Pons (tissue), 1 donor: ENCODE measurements at places on chromosomes 2 and 18.

- DNase-seq, result peak; percentile 96
These were observed at the start of gene BUB1 for GRCh38 chr2:110677530-110678456. Gene BUB1, minus strand, starts transcription at chr2:110678063. Its CDS starts 68 bp downstream, at chr2:110677995.

- no peak for DNase-seq
These were observed 44.0 kb downstream of the CAPN13 start for GRCh38 chr2:30763151-30763660.

DNA sequence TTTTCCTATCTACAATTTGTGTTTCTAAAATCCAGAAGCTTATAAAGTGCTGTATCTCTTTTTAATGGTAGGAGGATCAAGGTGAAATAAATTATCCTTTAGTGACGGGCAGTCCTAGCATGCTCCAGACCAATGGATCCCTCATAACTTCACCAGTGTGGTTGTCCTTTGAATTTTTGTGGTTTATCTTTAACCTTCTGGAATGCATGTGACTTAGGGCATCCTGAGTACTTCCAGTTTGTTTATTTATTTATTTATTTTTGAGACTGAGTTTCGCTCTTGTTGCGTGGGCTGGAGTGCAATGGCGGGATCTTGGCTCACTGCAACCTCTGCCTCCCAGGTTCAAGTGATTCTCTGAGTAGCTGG lies 40.4 kb downstream of the NUP35 start:
- DNase-seq, result no peak

- DNase-seq, result no peak
These were observed 1096.0 kb upstream of the DDX18 start for GRCh38 chr2:116718451-116718850.

DNA sequence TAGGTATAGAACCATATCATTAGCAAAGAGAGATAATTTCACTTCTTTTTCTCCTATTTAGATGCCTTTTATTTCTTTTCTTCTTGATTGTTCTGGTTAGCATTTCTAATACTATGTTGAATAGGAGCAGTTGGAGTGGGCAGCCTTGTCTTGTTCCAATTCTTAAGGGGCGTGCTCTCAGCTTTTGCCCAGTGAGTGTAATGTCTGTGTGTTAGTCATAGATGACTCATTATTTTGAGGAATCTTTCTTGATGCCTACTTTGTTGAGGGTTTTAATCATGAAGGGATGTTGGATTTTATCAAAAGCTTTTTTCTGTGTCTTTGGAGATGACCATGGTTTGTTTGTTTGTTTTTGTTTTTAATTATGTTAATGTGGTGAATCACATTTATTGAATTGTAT lies 1453.1 kb upstream of the SLC39A10 start:
- no peak for DNase-seq

DNA sequence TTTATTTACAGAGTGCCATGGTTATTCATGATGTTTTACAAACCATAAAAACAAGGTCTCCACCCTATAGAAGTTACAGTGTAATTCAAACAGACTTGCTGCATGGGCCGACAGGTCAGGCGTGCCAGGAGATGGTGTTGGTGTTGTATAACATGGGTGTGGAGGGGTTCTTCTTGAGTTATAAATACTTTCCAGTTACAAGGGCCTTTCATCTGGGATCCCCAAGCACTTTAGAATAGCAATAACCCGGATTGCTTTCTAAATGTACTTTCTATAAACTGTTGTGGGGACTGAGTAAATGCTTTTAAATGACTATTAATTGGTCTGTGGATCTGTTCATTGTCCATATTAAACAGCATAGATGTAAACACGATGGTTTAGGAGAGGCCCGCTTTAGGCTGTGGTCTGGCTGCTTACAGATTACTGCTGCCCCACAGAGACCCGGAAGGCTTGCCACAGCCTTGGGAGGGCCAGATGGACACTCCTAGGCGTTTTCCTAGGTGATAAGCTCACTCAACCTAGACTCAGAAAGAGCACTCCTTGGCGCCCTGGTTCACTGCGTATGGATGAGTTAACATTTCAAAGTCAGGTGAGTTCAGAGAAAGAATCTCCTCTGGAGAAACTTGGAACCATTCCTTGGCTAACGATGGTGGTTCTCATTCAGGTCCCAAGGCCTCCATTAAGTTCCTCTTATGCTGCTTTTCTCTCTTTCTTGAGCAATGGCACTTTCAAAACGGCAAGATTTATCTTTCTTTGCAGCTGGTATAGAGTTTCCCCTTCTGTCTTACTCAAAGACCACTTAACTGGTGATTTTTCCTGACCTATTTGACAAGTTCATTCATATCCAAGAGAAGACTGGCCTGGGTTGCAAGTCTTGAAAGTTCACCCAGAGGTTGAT lies 3.6 kb upstream of the KIAA2012 start:
- no peak for DNase-seq

GRCh38 chr18:7456376-7456775 lies 110.7 kb upstream of the PTPRM start:
- no peak for DNase-seq

GRCh38 chr18:11676867-11677266 lies 12.2 kb upstream of the GNAL start:
- DNase-seq, result no peak

DNA sequence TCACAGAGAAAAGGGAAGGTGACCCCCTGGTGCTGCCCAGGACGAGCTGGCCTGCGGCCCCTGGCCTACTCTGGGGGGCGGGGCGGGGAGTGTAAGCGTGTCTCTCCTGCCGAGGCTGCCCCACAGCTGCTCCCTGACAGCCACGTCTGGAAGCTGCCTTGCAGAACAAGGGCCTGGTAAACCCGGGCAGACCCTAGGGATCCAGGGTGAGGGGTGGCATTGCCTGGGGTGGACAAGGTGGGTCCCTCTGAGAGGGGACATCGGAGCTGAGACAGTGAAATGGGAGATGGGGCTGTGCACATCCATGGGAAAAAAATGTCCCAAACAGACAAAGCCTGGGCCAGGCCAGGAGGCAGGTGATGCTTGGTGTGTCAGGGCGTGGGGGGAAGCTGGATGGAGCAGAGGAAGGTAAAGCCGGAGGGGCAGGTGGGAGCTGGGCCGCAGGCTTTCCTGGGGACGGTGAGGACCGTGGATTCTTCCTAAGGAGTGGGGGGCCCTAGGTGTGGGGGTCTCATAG lies 66.0 kb upstream of the HDAC4 start:
- DNase-seq, result no peak

GRCh38 chr18:21843341-21843740 lies 102.7 kb downstream of the MIB1 start:
- DNase-seq, result no peak

DNA sequence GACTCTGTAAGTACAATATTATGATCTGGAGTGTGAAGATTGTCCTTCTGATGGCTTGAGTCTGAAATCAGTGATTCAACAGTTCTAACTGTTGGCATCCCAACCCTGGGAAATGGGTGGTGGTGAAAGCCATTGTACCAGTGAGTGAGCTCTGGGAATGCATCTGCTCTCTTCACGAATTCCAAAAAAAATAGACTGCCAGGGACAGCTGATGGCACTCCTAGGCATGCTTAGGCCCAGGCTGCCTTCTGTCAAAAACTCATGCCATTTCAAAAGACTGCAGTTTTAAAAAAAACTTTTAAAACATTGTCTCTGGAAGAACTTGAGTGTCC lies 20.3 kb downstream of the OXER1 start:
- DNase-seq, result no peak

DNA sequence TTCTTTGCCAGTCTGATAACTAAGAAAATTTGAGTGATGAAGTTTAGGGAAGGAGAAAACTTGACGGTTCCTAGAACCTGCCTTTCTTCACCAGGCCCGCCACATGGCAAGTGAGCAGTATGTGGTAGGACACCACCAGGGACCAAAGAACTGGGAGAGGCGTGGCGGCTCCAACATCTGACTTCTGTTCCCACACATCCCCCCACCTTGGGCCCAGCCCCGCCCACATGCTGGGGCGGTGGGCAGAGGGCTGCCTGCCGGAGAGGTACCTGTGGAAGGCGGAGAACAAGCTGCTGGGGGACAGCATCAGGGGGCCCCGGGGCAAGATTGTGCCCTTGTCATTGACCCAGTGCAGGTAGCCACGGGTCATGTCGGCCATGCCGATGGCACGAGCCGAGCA lies 75.0 kb downstream of the EMILIN2 start:
- DNase-seq, result no peak

DNA sequence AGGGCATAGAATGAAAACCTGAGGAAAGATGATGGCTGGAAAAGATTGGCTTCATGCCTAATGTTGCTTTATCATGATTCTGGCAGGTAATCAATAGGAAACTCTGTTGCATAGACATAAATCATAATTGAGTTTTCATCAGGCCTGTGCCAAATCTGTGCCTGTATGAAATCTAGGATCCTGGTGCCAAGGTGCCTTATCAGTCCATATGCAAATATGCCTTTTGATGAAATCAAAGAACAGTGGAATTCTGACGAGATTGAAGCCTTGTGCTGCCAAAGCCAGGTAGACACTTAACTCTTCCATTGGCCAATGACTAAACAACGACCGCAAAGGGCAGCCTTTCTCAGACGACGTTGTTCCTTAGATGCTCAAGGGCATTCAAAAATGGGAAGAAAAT lies 170.0 kb upstream of the CRIM1 start:
- no peak for DNase-seq

GRCh38 chr2:66578054-66578686 lies 143.2 kb downstream of the MEIS1 start:
- DNase-seq, result peak; percentile 26

DNA sequence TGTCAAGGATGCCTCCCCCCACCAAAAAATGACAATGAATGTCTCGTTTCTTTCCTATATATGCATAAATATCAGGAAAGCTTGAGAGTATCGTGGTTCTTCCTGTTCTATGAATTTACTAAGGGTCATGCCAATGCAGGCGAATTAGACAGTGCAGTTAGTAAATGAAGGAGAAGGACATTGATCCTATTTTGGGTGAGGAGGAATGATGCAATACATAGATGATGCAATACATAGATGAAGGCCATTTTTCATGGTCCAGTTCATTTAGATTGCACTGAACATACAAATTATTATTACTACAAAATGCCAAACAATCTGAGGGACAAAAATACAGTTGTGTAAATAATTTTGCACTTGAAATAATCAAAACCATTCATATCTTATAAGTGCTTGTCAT lies 1265.0 kb downstream of the LRP1B start:
- DNase-seq, result no peak

- DNase-seq, result no peak
These were observed 36.7 kb downstream of the GULP1 start for GRCh38 chr2:188328419-188328818.

GRCh38 chr2:174492963-174493431 lies 6.2 kb upstream of the GPR155 start:
- peak; percentile 58 for DNase-seq

DNA sequence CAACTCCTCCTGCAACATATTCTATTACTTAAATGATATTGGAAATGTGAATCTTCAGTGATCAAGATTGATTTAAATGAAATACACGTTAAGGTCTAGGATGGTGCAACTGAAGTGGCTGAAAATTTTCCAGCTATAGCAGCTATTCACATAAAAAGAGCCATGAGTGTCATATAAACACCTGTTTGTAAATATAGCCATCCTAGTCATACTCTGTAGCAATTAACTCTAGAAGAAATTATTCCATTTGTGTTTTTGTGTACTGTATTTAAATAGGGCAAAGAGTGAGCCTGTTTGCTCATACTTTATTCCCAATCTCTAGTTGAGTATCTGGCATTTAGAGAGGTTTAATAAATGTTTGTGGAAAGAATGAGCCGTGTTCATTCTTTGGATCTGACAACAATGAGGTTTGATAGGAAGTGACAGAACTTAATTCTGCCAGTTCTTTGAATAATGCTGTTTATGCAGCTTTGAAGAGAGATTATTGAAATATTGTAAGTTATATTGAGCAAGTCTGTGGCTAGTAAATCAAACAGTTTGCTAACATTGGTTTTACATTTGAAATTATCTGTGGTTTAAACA lies 49.7 kb downstream of the BABAM2 start:
- DNase-seq, result no peak

GRCh38 chr2:191115804-191116203 lies 35.0 kb downstream of the STAT4 start:
- DNase-seq, result no peak

- DNase-seq, result no peak
These were observed 28.1 kb downstream of the ARHGAP25 start for GRCh38 chr2:68762665-68763064.

- DNase-seq, result no peak
These were observed 53.1 kb downstream of the TTC27 start for GRCh38 chr2:32680942-32681341.

GRCh38 chr2:234251326-234252271 lies 201.1 kb downstream of the SPP2 start:
- DNase-seq, result no peak

DNA sequence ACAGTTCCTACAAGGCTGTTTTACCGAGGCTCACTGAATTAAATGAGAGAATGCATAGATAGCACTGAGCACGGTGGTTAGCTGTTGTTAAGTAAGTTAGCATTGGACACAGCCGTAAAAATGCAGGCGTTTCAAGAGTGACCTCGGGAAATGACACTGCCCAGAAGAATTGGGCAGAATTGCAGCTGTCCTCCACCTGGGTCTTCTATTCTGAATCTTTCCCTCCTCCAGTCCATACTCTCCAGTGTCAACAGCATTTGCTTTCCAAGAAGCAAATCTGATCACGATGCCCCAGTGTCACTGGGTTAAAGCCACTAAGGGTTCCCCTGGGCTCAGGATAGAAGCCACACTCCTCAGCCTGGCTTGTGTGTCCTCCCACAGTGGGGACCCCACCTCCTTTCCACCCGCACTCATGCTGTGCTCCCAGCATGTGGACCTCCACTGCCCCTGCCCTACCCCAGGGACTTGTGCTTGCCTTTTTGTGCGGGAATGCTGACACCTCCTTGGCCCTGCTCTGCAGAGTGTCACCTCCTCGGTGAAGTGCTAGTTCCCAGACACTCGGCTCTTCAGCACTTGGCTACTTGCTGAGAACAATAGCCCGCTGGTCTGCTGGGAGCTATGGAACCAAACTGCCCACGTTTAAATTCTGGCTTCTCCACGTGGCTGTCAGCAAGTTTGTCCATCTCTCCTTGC lies 135.0 kb downstream of the ANTXR1 start:
- no peak for DNase-seq

DNA sequence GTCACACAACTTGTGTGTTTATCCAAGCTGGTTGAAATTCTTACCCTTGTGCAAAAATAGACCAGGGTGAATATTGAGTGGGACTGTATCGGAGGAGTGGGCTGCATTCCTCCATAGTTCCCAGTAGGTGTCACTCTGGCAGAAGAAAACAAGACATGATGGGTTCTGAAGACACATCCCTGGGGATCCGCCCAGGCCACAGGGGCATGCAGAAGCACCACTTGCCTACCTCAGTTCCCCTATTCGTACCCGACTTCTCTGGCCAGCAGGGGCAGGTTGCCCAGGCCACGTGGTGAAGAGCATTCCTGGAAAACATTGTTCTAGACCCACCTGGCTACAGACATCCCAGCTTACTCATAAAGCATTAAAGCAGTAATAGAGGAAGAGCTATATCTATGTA lies 168.2 kb downstream of the FAM210A start:
- DNase-seq, result peak; percentile 90

DNA sequence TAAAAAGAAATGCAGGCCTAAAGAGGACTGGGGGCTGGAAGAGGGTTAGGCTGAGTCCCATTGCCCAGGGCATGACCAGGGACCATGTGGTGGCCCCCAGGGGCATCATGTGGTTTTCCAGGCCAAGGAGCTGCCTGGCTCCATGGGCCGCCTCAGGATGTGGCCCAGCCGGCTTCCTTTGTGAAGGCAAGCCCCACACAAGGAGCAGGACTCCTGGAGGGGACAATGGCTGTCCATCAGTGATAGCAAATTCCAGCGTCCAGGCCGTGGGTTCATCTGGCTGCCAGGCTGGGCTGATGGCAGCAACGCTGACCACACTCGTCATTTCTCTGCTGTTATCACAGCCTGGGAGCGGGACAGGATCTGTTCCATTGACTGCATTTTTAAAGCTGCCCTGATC lies 82.5 kb downstream of the GBX2 start:
- DNase-seq, result no peak
